Hematopoietic multipotent progenitor cell (in vitro differentiated cells): ENCODE measurements at places on chromosomes 16 and 17.

GRCh38 chr17:10082795-10083194 lies 115.6 kb downstream of the GAS7 start:
- no peak for DNase-seq

DNA sequence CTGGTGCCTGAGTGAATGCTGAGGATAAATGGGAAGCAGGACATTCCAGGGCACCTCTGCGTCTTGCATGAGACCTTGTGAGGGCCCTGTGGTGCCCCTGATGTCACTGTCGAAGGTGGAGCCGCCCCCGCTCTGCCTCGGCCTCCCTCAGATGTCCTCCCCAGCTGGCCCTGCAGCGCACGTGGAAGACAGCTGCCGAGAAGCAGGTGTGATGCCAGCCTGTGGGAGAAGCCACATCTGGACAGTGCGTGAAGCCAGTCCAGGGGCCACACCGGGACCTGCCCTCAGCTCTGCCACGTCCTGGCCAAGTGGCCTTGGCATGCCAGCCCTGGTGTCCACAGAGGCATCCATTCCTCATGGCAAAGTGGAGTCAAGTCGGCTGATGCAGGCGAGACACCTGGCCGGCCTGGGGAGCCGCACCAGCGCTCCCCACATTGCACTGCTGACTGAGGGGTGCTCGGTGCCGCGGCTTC lies 21.6 kb upstream of the METRNL start:
- no peak for DNase-seq

DNA sequence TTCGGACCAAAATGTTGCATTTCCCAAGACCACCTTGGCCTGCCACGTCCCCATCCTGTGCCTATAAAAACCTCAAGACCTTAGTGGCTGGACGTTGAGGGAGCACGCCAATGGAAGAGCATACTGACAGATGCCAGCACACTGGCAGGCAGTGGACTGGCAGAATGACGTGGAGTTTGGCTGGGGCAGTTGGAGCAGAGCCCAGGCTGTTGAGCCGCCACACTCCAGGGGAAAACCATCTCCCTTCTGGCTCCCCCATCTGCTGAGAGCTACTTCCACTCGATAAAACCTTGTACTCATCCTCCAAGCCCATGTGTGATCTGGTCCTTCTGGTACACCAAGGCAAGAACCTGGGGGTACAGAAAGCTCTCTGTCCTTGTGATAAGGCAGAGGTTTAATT lies 494.1 kb downstream of the CDH11 start:
- no peak for DNase-seq

- no peak for DNase-seq
Observed at GRCh38 chr16:30113031-30113710, at the start of gene GDPD3. Gene GDPD3 (minus strand): TSS chr16:30113537. CDS start chr16:30113478, 59 bp downstream.

GRCh38 chr17:72268431-72268830 lies 147.6 kb downstream of the SOX9 start:
- DNase-seq: no peak

DNA sequence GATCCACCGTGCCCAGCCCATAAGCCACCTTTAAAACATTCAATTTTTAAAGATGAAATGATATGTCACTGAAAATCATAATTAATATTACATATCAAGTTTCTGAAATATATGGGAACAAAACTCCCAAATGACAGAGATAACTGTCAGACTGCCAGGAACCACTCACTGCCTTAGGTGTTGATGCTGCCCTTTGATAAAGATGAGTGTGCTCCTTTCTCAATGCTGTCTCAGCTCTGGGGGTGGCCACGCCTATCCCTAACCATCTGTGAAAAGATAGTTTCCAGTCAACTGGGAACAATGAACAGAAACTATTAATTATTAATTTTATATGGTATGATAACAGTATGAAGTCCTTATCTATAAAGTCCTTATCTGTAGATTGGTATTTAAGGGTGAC lies 177.7 kb downstream of the MYO1D start:
- no peak for DNase-seq

GRCh38 chr16:87015021-87015420 lies 302.2 kb downstream of the C16orf95 start:
- no peak for DNase-seq
